ENCODE measurements at places on chromosomes 5 and 9. TPM values are rescaled to one million over a fixed set of nuclear protein-coding genes. Genes with fewer than 3 reads are reported as not detected.

The IFNB1 gene
- total RNA-seq: not detected

The FANCC gene
- total RNA-seq: 6.2 TPM

The CTXN3 gene
- not detected for total RNA-seq

The LTC4S gene
- 16.1 TPM for total RNA-seq

The FGD3 gene
- 2.7 TPM for total RNA-seq

The UBE2B gene
- 166 TPM for total RNA-seq

The OLFML2A gene
- 24.6 TPM for total RNA-seq

The SLC36A3 gene
- total RNA-seq: not detected

The PCDHB7 gene
- total RNA-seq: 1.7 TPM

GRCh38 chr5:147882586-147883313, 4.2 kb downstream of the SCGB3A2 start:
- no peak for DNase-seq

DNA sequence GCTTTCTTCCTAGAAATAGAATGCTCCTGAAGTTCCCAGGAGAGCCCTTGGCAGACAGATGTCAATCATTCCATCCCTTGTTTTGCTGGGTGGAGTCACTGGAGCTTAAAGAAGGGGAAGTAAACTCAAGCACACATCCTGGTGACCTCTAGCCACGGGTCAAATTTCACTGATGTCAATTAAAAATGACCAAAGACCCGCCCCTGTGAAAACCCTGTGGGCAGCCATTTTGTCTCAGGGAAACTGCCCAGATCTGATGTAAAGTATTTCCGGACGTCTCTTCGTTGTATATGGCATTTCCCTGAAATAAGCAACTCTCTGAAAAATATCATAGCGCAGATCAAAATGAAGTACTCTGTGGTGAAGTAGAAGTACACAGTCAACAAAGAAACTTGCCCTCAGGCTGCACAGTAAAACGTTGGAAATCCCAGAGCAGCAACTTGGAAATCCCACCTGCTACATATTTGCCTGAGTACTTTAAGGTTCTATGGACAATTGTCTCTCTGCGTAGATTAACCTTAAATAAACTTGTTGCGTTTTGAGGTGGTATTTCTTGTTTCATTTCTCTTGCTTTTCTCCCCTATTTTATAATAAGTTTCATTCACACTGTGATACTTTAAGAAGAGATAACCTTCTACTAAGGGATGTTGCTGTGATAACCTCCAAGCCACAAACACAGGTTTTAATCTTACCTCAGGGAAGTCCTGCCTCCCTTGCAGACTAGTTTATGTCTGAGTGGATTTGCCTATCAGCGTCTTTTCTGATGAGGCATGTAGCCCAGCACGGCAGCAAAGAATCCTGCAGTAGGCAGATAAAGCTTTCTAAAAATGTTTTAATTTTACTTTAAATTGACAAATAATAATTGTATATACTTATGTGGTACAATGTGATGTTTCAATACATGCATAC, 60.9 kb upstream of the PIP5K1B start:
- DNase-seq: no peak

DNA sequence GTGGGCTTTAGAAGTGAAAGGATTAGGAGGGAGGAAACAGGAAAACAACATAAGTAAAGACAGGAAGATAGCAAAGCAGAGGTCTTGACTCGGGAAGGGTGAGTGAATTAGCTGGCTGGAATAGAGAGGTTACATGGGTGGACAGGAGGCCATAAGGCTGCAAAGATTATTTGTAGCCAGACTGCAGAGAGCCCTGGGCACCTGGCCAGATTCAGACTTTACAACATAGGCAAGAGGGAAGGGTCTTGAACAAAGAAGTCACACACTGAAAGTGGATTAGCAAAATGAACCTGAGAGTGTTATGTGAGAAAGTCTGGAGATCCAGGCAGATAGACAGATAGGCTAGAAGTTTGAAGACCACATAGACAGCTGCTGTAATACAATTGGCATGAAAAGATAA, 29.7 kb upstream of the CER1 start:
- DNase-seq: no peak

DNA sequence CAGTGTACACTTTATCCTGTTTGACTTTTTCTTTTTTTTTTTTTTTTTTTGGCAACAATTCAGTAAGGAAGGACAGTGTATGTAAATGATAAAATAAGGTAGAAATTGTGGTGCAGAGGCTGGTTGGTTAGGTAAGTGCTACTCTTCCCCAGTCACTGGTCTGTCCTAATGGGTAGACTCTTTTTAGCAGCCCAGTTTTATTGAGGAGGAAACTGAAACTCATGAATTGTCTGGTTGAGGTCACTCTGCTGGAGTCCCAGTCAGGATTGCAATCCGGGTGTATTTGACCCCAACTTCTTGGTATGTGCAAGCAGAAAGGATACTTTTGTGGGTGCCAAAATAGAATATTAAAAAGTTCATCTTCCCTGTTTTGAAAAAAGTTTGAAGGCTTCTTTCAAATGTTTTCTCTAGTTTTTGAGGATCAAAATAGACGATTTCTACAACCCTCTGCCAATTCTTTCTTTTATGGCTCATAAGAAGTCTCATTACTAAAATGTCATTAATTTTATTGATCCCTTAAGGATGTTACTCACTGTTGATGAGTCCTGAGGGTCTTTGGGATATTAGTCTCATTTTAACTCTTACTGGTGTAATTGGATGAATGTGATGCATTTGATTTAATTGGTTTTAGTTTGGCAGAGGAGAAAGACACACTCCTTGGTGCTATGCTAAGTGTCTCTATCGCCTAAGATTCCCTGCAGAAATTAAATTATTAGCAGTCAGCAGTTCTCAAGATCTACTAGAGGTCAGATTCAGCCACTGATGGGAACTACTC, 171.9 kb downstream of the KDM4C start:
- DNase-seq: no peak

- no peak for DNase-seq
These were observed 58.4 kb upstream of the STK32A start for GRCh38 chr5:147176422-147176821.

GRCh38 chr5:115180165-115180709, 10.5 kb upstream of the TRIM36 start:
- DNase-seq: no peak

- DNase-seq: no peak
These were observed 32.1 kb downstream of the ERAP1 start for GRCh38 chr5:96775689-96776088.

- no peak for DNase-seq
These were observed 257.9 kb downstream of the RASEF start for GRCh38 chr9:82805027-82805426.

GRCh38 chr9:136925414-136926153, 19.0 kb downstream of the FBXW5 start:
- no peak for DNase-seq

GRCh38 chr5:9920697-9921096, 290.5 kb upstream of the TAS2R1 start:
- no peak for DNase-seq

DNA sequence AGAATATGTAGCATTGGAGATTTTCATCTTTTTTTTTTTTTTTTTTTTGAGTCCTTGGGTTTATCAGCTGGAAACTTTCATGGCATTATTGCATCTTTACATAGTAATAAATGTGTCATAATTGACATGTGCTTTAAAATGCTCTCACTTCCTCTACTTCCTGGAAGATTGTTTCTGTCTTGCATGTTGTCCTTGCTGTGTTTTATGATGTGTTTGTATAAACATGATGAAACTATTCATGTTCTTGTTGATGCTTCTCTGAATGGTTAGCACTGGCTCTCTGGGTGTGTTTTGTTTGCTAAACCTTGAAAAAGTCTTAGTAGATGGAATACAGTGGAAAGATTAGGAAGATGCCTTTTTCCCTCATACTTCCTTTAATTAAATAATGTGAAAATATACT, 87.9 kb downstream of the IQGAP2 start:
- no peak for DNase-seq

- DNase-seq: peak; percentile 16
These were observed 4.8 kb downstream of the WNK2 start for GRCh38 chr9:93188426-93189368.

GRCh38 chr9:136849960-136850865, 1.0 kb downstream of the PHPT1 start:
- DNase-seq: peak; percentile 40

GRCh38 chr9:130523921-130524320, 55.5 kb upstream of the FUBP3 start:
- DNase-seq: no peak

GRCh38 chr9:122186777-122187470, 27.2 kb downstream of the MORN5 start:
- DNase-seq: no peak

DNA sequence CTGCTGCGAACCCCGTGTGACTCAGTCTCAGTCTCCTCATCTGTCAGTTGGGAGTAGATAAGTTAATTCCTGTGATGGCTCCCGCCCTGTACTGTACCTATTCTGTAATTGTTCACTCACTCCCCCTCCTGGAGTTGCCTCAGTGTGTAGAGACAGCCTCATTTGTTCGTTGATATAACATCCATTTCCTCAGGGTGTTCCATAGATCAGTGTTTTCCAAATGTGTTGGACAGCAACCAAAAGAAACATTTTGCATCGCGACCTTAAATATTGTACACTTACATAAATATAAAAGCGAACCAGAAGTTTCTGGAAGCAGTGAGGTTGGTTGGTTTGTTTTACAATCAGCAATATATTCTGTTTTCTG, 698 bp downstream of the NFX1 start:
- DNase-seq: no peak

GRCh38 chr5:143606043-143606752, 202.7 kb upstream of the NR3C1 start:
- no peak for DNase-seq

GRCh38 chr5:140548300-140548688, 832 bp downstream of the EIF4EBP3 start:
- DNase-seq: no peak

DNA sequence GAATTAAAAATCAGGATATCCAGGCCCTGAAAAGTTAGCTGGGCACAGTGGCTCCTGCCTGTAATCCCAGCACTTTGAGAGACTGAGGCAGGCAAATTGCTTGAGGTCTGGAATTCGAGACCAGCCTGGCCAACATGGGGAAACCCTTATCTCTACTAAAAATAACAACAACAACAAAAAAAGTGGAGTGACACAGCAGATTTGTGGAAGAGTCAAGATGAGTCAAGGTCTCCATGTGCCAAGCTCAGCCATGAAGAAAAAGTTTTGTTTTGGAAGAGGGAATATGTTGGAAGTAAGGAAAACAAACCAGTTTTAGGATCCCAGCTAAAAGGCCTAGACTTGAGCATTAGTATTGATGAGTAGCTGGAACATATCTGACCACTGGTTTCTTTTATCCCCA, 14.7 kb downstream of the LRRC70 start:
- no peak for DNase-seq

DNA sequence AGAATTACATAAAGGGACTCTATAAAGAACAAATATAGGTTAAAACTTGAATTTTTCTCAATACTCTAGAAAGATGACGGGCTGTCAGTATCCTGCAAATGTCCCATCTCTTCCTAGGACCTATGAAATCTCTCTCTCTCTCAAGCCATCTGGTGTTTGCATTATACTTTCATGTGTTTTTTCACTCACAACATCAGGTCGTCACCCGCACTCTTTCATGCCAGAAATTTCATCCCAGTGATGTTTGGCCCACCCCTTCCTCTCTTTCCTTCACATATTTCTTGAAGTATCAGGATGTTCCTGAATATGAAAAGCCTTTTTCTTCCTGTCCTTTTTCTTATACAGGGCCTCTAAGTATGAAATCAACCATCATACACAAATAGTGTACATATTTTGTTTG, 63.3 kb upstream of the GAS1 start:
- no peak for DNase-seq

DNA sequence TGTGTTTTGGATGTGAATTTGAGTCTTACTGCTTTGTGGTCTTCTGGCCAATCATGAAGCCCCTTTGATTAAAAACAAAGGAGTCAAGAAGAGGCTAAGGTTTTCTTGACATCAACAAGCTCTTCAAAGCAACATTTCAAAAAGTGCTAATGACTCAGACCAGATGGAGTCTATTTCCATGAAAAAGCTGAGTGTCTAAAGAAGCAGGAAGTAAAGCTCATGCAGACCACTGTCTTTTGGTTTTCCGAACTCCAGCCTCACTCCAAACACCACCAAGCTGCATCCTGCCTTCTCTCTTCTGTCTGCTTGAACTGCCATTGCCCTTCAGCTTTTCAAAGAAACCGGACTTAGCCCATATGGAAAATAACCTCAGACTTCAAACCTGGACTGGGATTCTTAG, 115.2 kb downstream of the PRDM6 start:
- no peak for DNase-seq

- no peak for DNase-seq
These were observed 169.7 kb upstream of the CDH9 start for GRCh38 chr5:27208051-27208450.

DNA sequence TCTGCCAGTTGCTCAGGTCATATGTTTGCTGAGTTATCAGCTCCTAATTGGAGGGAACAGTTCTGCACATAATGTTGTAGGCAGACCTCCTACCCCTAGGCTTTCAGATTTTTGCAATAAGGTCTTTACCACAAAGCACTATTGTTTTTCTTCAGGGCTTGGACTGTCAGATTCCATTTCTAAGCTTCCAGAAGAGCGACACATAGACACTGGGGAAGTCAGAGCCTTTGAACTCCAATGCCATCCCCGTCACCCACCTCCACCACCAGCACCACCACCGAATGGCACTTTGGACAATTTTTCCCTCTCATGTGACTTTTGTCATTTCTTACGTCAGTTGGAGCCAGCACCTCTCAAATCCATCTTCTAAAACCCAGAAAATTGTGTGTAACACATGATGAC, 28.3 kb upstream of the SPRY4 start:
- DNase-seq: no peak

- no peak for DNase-seq
These were observed 378.9 kb downstream of the SLCO4C1 start for GRCh38 chr5:101917166-101917565.

GRCh38 chr9:88230612-88231011, 92.3 kb upstream of the SPATA31C2 start:
- DNase-seq: no peak

DNA sequence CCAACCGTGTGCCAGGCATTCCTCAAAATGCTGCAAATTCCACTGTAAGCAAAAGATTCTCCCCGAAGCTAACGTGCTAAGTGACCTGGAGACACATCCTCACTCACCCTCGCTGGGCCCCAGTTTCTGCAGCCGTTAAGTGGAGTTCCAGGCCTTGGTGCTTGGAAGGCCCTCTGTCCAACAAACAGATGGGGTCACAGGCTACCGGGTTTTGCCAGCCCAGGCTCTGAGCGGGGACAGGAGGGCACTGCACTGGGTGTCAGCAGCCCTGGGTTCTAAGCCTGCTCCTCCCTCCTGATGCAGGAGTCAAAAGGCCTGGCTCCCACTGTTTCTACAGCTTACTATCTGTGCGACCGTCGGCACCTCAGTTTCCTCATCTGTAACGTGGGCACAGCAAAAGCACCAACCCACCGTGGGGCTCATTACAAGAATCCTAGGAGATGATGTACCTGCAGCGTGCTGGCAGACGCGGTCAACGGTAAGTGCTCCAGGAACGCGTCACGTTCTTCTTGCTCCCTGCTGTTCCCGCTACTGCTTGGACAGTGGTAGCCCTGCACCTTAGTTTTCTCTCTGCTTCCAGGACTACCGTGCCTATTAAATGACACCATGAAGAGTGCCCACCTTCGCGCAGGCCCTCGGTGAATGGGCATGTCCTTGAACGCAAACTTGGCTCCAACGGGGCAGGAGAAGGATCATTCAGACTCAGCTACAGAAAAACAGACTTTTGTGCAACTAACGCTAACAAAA, 84.8 kb downstream of the ADAMTS2 start:
- no peak for DNase-seq

- peak; percentile 41 for DNase-seq
These were observed 34.9 kb upstream of the FGF1 start for GRCh38 chr5:142720641-142721271.
